T47D (cell line): ENCODE measurements at places on chromosomes 4 and X.

DNA sequence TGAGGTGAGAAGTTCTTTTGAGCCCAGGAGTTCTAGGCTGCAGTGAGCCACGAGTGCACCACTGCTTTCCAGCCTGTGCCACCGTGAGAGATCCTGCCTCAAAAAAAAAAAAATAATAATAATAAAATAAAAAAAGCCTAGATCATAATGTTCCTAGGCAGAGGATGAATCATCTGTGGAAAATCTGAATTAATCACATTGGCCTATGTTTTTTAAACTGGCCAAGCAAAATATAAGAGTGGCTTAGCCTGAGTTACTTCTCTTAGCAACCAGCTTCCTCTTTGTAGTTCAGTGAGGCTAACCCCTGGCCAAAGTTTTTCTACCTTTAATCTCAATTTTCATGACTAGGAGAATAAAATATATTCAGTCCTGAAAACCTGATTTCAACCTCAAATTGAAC is 614.6 kb downstream of the PPP4R3C start:
- DNase-seq, result no peak

GRCh38 chrX:38052096-38052495 is 45.7 kb downstream of the SYTL5 start:
- no peak for DNase-seq

DNA sequence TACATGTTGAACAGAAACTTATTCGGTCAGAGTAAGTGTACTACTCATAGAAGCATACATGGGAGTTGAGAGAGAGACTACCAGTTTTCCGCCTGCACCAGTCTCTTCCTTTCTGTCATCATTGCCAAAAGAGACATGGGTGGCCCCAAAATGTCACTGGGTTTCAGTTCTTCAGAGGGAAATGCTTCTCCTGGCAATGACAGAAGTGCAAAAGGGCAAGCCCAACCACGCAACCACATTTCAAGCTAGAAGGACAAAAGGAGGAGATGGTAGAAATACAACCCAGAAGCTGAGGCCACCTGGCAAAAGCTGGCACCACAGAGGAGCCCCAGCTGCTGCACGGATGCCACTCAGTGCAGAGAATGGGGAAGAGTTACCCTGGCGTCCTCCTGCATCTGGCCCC is 320.1 kb downstream of the BCOR start:
- no peak for DNase-seq

GRCh38 chr4:125042041-125042440 is 272.7 kb upstream of the FAT4 start:
- DNase-seq, result no peak

- no peak for DNase-seq
Measured at GRCh38 chr4:18291256-18291655, 269.7 kb upstream of the LCORL start.

DNA sequence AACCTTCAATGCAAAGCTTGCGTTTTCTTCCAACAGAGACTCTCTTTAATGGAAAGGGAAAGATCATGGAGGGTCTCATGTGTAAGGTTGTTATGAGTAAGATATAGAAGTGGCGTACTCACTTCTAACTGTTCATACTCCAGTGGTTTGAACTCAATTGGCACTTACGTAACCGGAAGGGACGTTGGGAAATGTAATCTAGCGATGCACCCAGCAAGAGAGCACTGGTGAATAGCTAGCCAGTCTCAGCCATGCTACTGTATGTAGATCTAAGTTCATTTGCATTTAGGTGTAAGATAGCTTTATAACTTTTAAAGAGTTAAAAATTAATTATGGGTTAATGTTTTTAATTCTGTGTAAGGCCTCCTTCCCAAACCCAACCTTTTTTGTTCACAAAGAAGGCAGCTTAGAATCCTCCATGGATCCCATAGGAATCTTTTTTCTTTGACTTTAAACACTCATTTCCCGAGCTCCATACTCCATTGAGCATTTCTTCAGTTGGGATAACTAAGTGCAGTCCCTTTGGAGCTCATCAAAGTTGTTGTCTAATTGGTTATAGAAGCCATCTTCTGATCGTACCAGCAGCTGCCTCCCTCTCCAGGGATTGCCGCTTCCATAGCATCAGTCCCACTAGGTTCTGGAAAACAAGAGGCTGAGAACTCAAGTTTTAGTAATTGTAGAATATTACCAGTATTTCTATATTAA is 191.1 kb downstream of the RAPGEF2 start:
- no peak for DNase-seq

- DNase-seq, result no peak
Measured at GRCh38 chr4:176044589-176044951, 21.1 kb upstream of the WDR17 start.

- DNase-seq, result no peak
Measured at GRCh38 chrX:37722595-37722994, 37.0 kb downstream of the XK start.

GRCh38 chr4:26148927-26149326 is 171.9 kb upstream of the RBPJ start:
- no peak for DNase-seq

DNA sequence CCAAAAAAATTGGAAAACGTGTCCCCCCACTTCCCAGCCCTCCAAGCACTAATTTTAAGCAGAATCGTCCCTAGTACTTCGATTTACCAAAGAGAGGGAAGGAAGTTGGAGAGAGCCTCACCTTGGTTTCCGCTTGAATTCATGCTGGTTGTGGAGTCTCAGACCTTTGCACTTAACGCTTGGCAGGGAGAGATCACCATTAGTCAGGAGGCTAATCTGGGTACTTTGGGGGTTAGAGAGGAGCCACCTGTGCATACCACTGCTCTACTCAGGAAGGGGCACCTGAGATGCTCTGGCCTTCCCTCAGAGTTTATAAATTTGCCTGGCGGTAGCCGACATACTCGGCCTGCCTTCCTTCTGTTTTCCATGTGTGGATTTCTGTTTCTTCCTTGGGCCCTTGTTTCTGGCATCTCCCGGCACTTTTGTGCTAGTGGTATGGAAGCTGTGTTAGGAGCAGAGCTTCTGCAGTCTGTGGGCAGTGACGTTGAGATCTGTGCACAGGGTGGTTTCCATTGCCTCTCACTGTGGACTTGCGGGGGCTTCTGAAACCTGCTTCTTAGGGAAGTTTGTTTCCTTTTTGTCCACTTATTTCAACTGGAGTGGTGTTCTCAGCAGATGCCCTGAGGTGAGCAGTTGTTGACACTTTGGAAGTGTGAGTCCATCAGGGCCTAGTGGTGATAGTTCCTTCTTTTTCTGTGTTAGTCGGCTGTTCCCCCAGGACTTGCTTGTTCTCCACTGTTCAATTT is 104.2 kb downstream of the TMEM131L start:
- DNase-seq, result peak; percentile 7

- DNase-seq, result no peak
Measured at GRCh38 chr4:40874901-40875300, 125.1 kb downstream of the NSUN7 start.

DNA sequence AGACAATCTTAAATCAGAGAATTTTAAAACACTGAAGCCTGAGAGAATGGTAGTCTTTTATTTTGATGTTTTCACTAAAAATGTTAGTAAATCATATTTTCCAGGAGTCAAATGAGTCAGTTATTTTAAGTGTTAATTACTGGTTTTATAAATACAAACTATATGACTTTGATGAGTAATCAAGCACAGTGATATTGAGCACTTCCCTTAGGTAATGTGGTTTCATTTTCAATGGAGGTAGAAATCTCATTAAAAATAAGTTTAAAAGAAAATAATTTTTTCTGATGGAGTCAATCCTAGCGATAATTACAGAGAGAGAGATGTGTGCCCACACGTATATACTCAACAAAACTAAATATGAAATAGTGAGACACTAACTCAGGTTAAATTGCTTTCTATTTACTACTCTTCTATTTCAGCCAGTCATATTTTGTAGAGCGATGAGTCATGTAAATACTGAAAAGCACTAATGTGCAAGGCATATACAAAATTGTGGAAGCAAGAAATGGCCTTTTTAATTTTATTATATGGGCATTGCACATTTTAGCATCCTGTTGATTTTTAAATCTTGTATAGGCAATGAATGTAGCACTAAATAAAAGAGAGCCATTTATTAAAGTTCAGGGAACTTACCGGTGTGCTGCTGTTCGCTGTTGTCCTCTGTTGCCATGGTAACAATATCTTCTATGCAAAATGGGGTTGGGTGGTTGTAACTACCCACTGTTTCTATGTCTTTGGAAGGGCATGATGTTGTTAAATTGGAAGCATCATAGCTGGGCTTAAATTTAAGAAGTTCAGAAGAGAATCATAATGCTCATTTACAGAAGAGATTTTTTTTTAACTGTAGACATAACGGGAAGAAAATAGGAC is 513.7 kb downstream of the TLL1 start:
- no peak for DNase-seq

GRCh38 chr4:120685756-120686278 is 236.7 kb downstream of the PRDM5 start:
- no peak for DNase-seq

- no peak for DNase-seq
Measured at GRCh38 chr4:184099000-184099399, 118.7 kb downstream of the ENPP6 start.

DNA sequence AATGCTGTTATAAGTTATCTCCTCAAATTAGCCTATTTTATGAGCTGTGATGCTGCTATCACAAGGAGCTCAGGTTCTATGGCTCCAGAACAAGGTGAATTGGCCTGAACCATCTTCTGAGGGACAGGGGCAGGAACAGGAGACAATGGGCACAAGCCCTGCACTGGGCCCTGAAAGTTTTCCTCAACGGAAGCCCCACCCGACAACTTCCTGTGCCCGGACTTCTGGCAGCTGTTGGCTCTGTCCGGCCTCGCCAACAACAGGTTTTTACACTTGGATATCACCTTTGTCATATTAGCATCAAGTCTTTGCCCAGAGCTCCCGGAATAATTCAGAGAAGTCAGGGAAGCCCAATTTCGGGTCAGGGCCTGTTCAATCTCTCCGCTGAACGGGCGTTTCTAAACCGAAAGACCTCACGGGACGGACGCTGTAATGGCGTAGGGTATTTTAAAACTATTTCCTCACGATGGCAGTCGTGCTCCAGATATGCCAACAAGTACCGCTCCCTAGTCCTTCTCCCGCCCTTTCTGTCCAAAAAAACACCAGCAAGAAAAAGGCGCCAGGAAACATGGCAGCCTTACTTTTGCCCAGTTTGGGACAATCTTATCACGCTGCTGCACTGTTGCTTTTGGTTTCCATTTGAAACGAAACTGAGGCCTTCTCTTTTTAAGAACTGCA is 201.0 kb upstream of the STK26 start:
- no peak for DNase-seq

DNA sequence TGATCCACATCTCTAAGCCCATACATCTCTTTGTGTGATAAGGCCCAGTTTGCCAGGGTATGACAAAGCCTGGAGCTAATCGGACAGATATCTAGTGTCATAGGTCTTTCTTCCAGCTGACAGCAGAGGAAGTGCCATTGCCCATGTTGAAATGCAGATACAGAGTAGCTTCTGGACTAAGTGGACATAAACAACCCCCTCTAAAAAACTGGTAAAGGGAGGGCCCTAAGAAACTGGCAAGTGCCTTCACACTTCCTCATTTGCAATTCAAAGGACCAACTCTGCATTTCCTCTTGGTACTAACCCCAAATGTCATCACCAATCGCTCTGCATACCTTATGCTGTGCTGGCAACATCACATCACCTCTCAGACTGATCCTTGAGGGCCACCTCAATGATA is 20.8 kb downstream of the ARHGEF6 start:
- no peak for DNase-seq

DNA sequence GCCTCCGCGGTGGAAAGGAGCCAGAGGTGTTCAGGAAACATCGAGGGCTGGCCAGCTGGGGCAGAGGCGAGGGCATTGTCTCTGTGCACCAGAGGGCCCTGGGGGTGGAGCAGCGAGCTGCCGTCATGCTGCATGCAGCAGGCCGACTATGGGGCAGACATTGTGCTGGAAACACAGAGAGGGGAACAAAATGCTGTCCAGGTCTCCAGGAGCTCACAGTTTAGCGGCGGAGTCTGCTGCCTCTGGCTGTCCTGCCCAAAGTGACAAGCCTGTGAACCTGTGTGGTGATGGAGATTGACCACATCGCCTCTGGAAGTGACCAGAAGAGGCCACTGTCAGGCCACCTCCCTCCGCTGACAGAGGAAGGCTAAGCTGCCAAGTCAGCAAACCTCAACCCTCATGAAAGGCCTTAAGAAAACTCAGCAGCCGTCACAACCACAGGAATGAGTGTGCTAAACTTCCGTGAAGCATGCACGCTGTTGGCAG is 20.1 kb upstream of the SASH3 start:
- DNase-seq, result peak; percentile 5
